ENCODE measurements at places on chromosomes 3 and 15.
A peak's percentile ranks its signal among the peaks of the same experiment; 100 is the strongest.

GRCh38 chr3:17151598-17152373, 267.0 kb downstream of the PLCL2 start:
- peak; percentile 91 for DNase-seq

DNA sequence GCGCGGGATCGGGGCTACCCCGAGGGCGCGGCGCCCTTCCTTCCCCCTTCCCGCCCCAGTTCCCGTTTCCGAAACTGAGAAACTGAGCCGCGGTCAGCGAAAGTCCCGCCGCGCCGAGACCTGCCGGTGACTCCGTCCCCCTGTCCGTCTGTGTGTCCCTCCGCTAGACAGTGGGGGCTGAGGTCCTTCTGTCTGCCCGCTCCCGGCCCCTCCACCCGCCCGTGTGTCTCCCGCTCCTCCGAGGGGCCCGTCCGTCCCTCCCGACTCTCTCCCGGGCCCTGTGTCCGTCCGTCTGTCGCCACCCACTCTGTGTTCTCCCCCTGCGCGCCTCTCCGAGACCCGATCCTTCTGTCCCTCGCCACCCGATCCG, 426 bp downstream of the PRKCD start:
- DNase-seq, result no peak

- DNase-seq, result peak; percentile 30
These were observed 5.8 kb downstream of the CELSR3 start for GRCh38 chr3:48656841-48657281.

DNA sequence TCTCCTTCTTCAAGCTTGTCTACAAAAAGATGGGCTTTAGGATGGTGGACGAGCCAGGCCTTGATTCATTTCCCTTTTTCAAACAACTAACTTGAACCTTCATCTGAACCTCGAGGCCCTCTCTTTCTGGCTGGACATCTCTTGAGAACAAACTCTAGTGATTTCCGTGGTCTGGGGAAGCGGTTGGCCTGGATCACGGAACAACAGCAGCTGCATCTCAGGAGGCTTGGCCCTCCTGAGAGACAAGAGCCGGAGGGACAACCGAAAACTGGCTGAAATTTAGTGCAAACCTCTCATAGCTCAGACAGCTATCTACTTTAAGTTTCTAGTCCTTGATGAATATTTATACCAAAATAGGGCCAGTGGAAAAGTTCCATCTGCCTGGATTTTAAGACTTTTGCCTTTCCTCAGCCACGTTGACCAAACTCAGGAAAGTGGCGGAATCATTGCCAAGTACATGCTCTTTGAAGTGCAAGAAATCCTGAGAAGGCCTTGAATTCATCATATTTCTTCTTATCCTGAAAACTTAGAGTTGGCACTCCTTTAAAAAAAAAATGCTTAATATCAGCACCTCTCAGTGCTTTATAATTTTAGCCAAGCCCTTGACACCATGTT, 14.5 kb downstream of the LMCD1 start:
- no peak for DNase-seq

DNA sequence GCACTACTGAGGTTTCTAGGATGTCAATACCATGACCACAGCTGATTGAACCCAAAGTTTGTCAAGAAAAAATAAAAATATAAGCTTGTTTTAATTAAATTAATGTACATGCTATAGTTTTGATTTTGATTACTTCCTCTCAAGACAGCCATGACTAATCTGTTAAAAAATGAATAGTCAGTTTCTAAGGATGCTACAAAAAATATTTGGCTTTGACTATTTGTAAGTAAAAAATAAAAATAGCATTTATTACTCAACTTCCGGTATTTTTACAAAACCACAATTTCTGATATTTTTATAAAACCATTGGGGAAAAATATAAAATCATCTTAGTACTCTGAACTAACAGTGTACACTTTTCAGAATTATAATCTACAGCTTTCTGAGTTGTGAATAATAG, 12.1 kb upstream of the TEX9 start:
- DNase-seq, result no peak

DNA sequence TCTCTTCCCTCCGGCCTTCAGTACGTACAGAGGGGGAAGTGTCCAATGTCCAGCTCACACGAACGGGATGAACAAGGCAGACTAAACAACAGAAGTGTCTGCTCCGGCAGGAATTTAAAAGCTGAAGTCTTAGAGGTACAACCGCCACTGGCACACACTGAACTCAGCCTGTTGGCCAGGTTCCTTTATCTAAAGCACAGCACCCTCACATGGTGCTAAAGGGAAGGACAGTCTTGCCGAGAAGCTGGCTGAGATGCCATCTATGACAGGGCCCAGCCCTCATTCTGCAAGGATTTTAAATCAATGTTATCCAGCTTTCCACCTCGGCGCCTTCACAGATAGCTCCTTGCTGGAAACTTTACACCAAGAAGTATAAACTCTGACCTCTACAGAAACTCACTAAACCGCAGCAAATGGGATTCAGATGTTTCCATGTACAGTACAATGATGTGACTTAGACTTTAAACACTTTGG, 2.8 kb downstream of the ADAMTS17 start:
- DNase-seq, result peak; percentile 46

GRCh38 chr3:1902416-1902815, 196.2 kb upstream of the CNTN4 start:
- no peak for DNase-seq

- DNase-seq, result no peak
These were observed 529.5 kb upstream of the TGFBR2 start for GRCh38 chr3:30076899-30077298.

- DNase-seq, result no peak
These were observed 87.2 kb downstream of the EBLN2 start for GRCh38 chr3:73148682-73149081.

- DNase-seq, result no peak
These were observed 24.4 kb downstream of the SLC2A2 start for GRCh38 chr3:171001957-171002694.

- DNase-seq, result no peak
These were observed 17.5 kb upstream of the ALDH1A3 start for GRCh38 chr15:100862162-100862561.

DNA sequence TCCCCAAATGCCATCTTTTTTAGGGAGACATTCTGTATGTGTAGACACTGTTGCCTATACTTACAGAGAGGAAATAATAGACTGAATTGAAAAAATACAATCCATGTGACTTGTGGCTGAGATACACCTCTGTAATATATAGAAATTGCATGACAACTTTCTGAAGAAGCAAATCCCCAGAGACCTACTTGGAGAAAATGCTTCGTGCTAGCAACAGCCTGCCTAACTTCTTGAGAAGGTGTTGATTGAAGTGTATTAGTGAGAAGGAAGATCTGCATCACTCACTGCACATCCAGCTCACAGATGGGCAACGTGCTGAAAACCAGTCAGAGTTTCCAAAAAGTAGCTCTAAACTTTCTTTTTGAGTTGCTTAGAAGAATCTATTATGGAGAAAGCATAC, 404.1 kb downstream of the EPHB1 start:
- DNase-seq, result no peak

GRCh38 chr3:165827883-165828282, 9.3 kb downstream of the BCHE start:
- no peak for DNase-seq

DNA sequence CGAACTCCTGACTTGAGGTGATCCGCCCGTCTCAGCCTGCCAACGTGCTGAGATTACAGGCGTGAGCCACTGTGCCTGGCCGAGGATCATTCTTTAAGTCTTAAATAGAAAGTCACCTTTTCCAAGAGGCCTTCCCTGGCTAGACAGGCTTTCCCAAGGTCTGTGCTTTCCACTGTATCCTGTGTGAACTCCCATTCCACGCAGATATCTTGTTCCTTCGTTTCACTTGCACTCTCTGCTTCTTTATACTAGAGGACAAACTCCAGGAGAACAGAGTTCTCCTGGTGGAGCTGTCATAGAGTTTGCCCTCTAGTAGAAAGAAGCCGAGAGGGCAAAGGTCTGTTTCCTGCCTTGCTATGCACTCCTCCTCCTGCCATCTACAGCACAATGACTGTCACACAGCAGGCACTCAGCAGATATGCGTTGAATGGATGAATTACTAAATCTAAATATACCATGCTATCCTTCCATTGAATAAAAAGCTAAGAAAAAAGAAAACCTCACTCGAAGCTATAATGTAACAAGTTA, 211.2 kb downstream of the FOXP1 start:
- DNase-seq, result no peak

DNA sequence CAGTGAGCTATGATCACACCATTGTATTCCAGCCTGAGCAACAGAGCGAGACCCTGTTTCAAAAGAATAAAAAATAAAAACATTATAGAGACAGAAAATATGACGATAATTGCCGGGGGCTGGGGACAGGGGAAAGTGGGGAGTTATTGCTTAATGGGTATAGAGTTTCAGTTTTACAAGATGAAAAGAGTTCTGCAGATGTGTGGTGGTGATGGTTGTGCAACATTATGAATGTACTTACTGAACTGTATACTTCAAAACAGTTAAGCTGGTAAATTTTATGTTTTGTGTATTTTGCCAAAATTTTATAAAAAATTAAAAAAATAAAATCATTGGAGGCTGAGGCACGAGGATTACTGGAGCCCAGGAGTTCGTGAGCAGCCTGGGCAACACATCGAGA, 24.8 kb upstream of the ZNF774 start:
- no peak for DNase-seq

DNA sequence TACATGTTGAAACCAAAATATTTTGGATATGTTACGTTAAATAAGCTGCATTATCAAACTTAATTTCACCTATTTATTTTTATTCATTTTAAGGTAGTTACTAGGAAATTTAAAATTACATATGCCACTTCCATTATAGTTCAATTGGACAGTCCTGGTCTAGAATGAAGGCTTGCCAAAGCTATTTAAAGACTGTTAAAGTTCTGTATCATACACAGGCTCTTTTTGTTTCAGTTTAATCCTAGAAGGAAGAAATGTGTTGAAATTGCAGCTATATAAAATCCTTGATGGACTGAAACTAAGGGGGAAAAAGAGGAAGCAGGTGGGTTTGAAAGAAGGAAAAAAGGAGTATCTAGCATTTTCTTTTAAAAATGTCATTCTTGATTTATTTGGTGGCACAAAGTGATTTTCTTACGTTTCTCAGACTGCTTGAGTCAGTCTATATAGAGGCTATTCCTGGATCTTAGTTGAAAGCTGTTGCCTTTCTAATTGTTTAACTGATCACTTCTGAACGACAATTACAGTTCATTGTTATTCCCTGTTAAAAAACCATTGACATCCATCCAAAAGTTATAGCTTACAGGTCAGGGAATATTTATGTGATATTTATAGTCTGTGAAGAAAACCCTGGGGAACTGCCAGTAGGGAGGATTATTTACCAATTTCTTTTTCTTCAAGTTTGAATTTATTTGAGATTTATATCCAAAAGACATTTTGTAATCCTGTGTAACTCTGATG, 195.0 kb downstream of the RORA start:
- no peak for DNase-seq

DNA sequence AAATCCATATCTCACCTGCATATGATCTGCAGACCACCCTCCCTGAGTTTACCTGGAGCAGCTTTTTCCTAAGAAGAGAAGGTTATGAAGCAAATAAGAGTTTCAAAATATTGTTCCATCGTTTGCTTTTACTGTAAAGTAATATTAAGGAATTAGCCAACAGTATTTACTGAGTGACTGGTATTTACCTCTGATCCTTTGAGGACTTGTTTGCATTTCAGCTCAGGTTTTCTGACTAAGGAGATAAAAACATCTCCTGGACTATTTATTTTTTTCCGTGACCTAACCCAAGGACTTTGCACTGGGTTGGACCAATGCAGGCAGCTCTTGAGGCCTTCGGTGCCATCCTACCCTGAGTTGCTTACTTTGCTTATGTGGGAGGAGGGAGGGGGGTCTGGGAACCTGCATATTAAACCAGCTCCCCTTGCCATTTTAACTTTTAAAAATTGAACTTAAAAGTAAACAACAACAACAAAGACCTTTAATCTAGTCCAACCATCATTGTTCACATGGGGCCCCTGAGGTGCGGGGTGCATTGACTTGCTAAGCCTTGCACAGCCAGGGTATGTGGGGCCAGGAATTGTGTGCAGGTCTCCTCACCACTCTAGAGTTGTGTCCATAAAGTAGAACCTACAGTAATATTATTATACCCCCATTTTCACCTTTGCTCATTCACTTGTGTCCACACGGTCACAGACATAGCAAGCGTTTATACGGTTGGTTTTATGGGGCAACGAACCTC, 39.3 kb downstream of the TRAK1 start:
- DNase-seq, result no peak

DNA sequence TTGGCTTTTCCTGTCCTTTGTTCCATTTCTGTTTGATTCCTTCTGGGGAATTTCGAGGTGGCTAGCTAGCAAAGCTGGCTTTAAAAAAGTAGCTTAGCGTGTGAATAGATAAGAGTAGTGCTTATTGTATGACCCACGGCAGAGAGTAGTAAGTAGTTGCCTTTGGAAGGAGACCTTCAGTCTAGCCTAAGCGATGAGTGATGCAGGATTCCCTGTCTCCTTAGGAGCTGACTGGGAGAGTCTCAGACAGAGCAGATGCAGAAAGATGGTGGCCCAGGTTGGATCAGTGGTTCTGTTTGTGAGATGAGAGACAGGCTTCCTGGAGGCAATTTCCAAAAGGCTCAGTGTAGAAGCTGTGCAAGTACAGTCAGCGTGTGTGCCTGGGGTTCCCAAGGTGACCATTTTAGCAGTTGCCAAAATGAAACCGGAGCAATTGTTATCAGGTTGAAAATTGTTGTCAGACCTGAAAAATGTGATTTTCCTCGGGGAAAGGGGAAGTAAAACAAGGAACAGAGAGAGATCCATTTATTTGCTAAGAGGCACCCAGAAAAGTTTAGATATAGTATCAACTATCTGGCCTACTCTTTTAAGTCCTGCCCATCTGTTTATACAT, 681 bp upstream of the IL5RA start:
- DNase-seq, result no peak

DNA sequence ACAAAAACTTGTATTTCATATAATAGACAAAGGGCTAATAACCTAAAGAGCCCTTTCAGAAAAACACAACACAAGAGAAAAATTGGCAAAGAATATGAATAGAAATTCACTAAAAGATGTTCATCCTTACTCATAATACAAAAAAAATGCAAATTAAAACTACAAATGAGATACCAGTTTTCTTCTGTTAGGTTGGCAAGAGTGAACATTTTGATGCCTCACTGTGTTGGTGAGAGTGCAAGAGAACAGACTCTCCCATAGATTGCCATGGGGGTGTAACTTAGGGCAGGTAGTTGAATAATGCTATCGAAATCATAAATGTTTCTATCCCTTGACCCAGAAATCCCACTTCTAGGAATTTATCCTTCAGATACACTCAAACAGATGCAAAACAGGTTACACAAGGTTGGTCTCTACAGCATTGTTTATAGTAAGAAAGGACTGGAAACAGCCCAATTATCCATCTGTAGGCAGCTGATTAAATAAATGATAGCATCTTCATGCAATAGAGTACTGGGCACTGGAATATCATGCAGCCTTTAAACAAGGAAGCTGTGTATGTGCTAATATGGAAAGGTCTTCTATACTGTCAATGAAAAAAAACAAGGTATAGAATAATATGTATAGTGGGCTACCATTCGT, 146.3 kb downstream of the TLE3 start:
- DNase-seq, result no peak
